ENCODE measurements at places on chromosomes 7 and 10. TPM values are rescaled to one million over a fixed set of nuclear protein-coding genes. Genes with fewer than 3 reads are reported as not detected.

Gene APBB1IP
- total RNA-seq: 30.9 TPM

Gene OR6B1
- not detected for total RNA-seq

Gene VIPR2
- 1.7 TPM for total RNA-seq

Gene CALML3
- total RNA-seq: not detected

Gene PRSS2
- not detected for total RNA-seq

Gene MGAM2
- total RNA-seq: not detected

Gene SAP25
- 15.7 TPM for total RNA-seq

Gene AOAH
- total RNA-seq: 1.2 TPM

Gene MYO1G
- total RNA-seq: 406 TPM

Gene ABLIM1
- total RNA-seq: 159 TPM

Gene EGR2
- 21.4 TPM for total RNA-seq

Gene ARMC3
- total RNA-seq: not detected

Gene ATP6V1F
- total RNA-seq: 142 TPM

Gene DDIT4
- 689 TPM for total RNA-seq

Gene PKD2L1
- not detected for total RNA-seq

Gene PRLHR
- not detected for total RNA-seq
